NB4 (cell line): ENCODE measurements at places on chromosomes 16 and 17.

GRCh38 chr17:64273006-64273405 lies 9.9 kb upstream of the TEX2 start:
- no peak for DNase-seq

GRCh38 chr16:15948532-15949209 lies 745 bp upstream of the ABCC1 start:
- DNase-seq: no peak

GRCh38 chr16:2689968-2690801 lies 7.9 kb downstream of the KCTD5 start:
- DNase-seq: no peak

GRCh38 chr16:78990309-78990701 lies 610.2 kb downstream of the MAF start:
- no peak for DNase-seq

DNA sequence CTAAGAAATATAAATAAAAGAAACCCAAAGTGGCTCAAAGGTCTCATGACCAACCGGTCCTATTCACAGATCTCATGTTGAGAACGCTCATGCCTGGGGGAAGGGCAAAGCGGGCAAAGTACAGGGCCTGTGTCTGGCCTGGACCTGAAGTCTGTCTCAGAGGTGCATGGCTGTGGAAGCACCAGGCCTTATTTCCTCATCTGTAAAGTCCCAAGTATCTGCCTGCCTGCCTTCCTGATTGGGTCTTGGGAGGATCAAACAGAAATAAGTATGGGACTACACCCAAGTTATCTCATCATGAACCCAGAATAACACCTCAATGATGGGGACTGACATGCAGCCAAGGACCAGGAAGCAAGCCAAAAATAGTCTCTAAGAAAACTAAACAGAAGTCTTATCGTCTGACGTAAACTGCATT lies 14.2 kb downstream of the AXIN2 start:
- no peak for DNase-seq

DNA sequence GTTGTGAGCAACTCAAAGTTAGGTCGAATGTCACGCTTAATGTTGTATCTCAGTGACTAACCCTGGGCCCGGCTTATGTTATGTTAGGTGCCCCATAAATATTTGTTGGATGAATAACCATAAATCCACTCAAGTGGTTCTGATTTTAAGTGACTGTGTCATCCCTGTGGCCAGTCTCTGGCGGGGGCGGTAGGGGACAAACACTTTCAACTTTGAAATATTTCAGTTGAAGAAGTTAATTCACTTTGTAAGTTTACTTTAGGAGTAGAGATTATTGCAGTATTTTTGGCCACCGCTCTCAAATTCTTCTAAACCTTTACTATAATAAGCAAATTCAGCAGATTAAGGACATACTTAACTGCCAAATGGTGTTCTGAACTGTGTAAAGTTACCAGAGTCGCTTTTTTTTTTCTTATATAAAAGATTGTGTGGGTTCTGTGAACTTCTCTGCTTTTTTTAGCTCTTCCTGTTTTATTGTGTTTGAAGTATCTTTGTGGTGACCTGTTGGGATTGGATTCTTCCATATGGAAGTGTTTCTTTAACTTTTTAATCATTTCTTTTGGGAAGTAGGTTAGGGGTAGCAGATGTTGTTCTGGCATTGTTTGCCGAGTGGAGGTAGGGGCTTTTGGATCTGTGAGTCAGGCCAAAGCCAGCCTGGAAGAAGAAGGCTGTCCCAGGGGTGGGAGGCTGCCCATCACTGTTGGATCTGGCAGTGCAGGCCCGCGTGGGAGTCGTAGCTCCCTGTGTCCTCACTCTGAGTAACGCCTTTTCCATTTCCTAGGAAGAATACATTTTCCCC lies 61.4 kb upstream of the TBX2 start:
- DNase-seq: no peak
